T-helper 22 cell (primary cell): ENCODE measurements at places on chromosomes 4 and X.

- no peak for DNase-seq
These were observed 249.4 kb downstream of the ARHGAP10 start for GRCh38 chr4:147981305-147981704.

DNA sequence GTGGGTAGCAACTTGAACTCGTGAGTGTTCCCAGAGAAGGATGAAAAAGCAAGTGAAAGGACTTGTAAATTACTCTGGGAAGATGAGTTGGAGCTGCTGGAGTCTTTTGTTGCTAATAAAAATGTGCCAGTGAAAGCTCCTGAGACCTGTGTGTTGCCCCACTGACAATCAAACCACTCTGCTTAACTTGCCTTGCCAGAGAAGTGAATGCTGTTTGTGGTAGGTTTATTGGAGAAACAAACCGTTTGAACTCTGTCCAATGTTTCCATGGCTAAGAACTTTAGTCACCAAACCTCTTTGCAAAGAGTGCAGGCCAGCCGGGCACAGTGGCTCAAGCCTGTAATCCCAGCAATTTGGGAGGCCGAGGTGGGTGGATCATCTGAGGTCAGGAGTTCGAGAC lies 586.9 kb downstream of the PCDH7 start:
- no peak for DNase-seq

GRCh38 chrX:124274438-124275181 lies 57.9 kb upstream of the TEX13D start:
- DNase-seq = no peak

DNA sequence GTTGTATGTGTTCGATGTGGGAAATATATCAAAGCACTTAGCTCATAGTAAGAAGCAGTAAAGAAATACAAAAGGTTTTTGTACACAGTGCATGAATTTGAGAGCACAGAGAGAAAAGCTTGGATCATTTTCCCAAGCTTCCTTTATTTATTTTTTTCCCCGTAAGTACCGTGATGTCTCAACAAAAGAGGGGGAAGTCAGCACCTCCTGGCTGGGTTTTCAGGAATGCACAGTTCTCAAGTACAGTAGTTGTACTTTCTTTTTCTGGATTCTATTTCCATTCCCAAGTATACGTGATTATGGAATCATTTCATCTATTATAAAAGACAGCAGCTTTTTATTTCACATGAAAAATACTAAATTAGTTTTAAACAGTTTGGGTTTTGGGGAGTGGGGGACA lies 171.5 kb upstream of the EDNRA start:
- no peak for DNase-seq

GRCh38 chrX:104419211-104419610 lies 146.8 kb upstream of the IL1RAPL2 start:
- DNase-seq = no peak

DNA sequence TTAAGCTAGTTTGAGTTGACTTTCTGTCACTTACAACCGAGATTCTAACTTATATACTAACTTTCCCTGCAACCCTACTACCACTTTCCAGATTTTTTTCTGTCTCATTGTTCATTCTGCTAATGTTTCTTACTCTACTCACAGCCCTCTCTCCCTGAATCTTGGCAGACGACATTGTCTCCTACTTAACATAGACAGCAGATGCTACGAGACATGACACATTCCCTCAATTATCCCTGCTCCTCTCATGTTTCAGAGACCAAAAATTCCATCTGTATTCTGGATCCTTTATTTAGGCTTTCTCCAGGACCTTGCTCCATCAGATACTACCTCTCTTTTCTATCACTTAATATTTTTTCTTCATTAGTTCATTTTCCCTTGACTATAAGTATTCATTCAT lies 379.1 kb upstream of the TEX13C start:
- DNase-seq = no peak

GRCh38 chrX:50769389-50770063 lies 44.5 kb downstream of the SHROOM4 start:
- no peak for DNase-seq

DNA sequence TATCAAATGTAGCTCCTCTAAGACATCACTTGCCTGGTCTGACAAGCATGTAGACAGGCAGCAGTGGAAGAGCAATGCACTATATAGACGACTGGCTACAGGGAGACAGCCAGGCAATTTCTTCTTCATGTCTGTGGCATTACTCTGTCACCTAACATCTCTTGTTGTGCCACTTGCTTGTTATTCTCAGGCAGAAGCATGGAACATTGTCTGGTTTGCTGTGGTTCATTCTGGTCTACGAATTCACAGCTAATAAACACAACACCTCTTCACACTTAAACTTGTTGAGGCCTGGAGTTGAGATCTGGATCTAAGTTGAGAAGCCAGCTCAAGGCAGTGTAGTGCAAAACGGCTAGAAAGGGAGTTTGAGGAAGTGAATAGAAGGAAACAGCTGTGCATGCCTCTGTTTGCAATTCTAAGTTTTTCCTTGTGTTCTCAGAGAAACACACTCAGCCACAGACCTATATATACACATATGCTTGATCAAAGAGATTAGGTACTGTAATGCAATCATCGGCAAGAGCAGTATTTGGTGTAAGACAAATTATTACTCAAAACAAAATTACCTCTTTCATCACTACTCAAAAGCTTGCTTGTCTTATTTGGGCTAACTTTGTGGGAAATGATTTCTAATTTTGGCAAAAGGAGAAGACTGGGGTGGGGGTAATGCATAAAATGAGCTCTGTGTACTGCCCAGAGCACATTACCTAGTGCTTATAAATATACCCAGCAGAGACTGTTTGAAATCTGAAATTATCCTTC lies 243.8 kb downstream of the PPP3CA start:
- no peak for DNase-seq

GRCh38 chrX:1894740-1895139 lies 279.9 kb downstream of the ASMT start:
- no peak for DNase-seq

GRCh38 chrX:150503898-150504219 lies 64.6 kb upstream of the MTM1 start:
- no peak for DNase-seq

- DNase-seq = no peak
These were observed 110.6 kb downstream of the ANK2 start for GRCh38 chr4:113159942-113160545.

DNA sequence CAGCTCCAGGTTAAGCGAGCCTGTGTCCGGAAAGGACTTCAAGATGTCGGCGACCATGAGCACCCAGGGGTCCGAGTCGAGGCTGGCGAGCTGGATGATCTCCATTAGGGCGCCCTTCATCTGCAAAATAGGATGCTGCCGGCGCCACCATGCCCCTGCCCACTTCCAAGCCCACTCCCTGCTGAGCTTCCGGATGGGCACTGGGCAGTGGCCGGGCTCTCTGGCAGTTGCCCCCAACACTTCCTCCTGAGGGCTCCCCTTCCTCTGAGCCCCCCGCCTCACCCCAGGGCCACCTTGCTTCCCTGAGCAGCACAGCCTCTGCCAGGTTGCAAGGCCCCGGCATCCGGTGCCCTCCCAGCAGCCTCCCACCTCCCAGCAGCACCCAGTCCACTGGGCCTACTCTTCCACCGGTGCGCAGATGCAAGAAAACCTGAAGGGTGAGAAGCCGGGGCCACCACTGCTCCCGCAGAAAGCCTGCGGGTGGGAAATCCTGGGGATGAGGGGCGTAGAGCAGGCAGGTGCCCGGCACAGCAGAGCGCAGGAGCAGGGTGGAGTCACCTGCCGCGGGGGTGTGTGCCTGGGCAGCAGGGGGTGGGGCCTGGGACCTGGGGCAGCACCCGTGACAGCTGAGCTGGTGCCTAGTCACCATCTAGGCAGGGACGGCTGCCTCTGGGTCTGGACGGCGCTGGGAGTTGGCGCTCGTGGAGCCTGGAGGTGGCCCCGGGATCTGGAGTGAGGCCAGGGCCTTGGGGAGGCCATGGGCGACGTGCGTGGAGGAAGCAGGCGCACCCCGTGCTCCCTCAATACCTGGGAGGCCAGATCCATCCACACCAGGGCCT lies 17.0 kb downstream of the NELFA start:
- DNase-seq = no peak

GRCh38 chr4:3387154-3387942 lies 54.4 kb upstream of the HGFAC start:
- no peak for DNase-seq

DNA sequence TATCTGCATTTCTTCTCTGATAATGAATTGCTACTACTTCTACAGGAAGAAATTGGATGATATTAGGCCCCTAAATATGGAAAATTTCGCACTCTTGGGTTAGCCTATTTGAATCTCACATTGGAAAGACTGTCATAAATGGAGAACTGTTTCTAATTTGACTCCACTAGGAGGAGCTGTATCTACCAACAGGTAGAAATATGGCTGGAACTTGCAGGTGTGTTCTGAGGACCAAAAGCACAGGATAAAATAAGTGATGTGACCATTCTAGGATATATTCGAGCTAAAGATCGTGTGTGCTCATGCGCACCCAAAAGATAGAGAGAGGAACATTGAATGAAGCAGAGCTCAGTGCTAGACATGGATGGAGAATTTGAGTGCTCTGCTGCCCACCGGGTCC lies 4.8 kb upstream of the NKAP start:
- no peak for DNase-seq

DNA sequence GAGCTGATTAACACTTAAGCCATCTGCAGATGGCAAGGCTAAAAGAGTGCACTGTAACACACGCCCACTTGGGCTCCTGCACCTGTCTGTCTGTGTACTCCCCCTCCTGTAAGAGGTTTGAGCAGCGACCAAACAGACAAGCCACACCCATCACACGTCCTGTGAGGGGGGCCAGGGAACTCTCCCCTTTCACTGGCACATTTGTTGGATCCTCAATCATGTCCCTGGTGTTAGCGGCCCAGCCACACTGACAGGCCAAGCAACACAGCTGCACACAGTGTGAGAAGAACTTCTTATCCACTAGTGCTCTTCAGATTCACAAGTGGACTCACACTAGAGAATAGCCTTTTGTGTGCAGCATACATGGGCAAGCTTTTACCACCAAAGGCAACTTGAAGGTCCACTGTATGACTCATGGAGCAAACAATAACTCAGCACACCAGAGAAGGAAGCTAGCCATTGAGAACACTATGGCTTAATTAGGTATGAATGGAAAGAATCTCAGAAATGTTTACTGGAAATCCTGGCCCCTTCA lies 29.1 kb upstream of the UTP14A start:
- no peak for DNase-seq
